Lower leg skin (tissue), 4 donors: ENCODE measurements at places on chromosomes 4 and X.

DNA sequence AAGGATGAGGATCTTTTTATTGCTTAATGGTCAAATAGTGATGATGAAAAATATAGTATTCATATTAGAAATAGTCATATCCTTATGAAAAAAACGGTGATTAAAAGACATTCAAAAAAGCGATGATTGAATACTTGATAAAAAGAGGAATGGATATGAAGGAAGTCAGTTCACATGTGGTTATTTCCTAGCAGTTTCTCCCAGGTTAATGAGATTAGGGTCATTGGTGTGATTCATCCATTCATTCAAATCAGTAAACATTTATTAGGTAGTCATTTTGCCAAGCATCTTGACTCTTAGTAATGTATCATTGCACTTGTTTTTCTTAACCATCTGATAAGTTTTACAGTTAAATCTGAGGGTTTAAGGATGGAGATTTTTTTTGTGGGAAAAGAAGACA lies 294.1 kb downstream of the ARHGAP24 start:
- DNase-seq = no peak

DNA sequence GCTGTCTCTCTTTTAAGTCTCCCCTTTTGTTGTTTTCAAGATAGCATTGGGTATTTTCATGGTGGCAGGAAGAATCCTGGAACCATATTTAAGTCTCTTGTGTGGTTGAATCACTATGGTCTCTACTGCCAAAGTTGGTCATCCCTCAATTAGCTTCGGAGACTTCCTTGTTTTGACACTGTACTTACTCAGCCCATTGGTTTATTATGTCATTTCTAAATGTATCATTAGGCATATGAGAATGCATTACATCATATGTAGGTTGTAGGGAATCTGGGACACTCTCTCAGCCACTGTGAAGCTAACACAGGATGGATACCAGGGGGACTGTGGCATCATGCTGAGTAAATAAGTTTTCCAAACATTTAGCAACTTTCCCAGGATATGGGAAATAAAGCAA lies 211.8 kb downstream of the DTHD1 start:
- DNase-seq = no peak

DNA sequence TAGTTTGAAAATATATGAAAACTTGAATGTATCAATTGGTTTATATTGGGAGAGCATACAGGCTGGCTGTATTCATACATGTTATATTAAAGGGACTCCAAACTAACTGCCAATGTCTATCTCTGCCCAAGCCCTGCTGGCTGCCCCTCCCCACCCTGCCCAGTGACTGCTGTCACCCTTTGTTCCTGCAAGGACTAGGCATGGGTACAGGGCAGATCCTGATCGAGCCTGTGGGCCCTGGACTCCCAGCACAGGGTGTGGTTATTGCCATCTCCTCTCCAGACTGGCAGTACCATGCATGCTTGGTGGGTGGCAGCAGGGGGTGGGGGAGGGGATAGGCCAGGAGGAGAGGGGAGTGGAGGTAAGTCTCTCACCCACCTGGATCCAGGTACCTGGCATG lies 167.5 kb upstream of the RASGEF1B start:
- DNase-seq = no peak

DNA sequence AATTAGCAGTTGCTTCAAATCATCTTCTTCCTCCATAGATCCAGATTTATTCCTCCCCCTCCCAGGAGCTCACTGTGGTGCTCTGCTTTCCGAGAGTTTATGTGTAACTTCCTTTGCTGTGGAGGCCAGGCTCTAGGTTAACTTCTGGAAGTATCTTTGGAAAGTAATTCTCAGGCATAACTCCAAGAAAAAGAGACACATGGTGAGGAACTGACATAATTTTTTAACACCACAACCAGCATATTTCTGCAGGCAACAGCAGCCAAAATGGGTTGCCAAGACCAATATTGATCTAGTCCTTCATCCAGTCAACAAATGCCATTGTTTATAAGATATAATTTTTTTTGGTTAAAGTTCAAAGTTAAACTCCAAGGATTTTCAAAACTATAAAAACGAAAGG lies 114.5 kb upstream of the RBPJ start:
- no peak for DNase-seq
